Left ventricle myocardium superior (tissue), 1 donor: ENCODE measurements at places on chromosomes 6 and 20. TPM values are rescaled to one million over a fixed set of nuclear protein-coding genes. Genes with fewer than 3 reads are reported as not detected.

GRCh38 chr6:16850681-16851026 is 89.4 kb upstream of the ATXN1 start:
- DNase-seq = no peak

GRCh38 chr20:15200147-15200565 is 862.7 kb upstream of the FLRT3 start:
- DNase-seq = no peak

- DNase-seq = no peak
These were observed 27.7 kb upstream of the EDN1 start for GRCh38 chr6:12262236-12263061.

DNA sequence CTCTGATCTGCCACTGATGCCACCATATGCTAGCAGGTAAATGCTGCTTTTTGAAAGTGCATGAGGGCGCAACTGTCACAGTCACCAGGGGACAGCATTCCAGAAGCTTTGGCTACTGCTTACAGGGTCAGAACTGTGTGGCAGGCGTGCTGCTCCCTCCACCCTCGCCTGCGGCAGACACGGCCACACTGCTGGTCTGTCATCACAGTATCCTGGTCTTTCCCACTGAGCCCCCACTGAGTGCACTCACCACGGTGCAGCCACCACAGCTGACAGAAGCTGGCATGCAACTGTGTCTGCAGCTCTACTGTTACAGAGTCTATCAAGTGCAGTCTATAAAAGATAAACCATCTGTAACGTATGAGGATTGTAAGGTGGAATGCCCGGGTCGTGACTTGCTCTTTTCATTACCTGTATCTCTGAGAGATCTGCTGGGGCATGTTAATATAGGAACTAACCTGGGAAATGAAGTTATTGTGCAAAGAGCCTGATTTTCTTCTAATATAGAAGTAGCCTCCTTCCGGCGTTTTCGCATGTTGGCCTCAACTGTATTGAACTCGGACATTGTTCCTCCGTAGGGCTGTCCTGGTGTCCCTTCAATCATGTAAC is 24.5 kb downstream of the GCLC start:
- no peak for DNase-seq

DNA sequence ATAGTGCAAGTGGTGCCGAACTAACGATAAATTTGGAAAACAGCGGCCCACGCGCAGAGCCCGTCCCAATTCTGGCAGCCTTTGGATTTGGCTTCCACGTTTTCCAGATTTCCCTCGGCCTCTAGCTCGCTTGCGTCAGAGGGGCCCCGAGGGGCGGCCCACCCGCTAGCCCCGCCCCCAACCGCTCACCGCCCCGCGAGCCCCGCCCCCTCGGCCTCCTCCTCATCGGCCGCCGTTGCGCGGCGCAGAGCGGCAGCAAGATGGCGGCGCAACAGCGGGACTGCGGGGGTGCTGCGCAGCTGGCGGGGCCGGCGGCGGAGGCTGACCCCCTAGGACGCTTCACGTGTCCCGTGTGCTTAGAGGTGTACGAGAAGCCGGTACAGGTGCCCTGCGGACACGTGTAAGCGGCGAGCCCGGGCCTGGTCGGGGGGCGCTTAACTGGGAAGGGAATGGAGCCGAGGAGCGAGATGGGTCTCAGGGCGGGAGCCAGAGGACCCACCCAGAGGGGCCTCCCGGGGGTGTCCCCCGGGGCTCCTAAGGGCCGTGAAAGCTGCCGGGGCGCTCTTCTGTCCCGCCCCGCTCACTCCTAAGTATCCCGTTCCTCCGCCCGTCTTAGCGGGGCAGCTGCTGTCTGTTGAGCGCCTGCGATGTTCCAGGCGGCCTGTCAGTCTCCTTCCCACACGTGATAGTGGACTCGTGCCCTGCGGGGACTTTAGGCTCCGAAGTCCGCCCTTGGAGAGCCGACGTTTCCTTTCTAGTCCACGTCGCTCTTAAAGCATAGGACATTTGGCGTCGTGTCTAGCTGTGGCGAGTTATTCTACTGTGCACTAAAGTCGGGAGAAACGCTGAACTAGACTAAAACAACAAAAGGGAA is at the start of gene RNF114:
Gene RNF114, plus strand, starts transcription at position 245 of the 874 bp plus-strand sequence. Its CDS starts 16 bp downstream, at position 261.
- peak; percentile 95 for DNase-seq

DNA sequence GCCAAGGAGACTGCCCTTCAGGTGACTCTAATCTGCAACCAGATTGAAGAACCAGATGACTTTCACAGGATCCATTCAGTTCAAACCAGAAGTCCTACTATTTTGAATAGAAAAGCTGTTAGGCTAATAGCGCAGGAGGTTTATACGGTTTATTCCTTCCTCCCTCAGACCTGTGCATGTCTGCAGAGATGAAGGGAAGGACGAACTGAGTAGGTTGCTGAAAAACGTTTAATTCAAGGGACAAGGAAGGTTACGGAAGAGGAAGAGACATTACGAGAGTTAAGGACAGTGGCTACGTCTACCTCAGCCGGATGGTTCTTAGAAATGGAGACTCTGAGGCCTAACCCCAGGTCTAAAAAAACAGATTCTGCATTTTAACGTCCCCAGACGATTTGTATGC is 978 bp downstream of the AURKA start:
- no peak for DNase-seq

DNA sequence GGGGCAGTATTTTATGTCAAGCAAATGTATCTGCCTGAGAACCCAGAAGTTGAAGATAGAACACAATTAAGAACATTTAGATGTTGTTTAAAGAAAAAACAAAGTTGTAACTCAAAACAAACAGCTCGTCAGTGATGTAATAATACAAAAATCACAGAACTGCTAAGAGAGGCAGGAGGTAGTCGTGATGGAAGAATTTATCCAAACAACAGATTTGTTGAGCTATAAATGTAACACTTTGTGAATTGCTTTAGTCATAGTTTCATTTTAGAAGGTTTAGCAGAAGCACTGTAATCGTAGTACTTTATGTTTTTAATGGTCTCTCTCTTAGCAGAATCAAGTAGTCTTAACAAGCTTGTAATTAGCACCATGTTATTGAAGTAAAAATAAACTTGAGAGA is 73.6 kb downstream of the SCAF8 start:
- no peak for DNase-seq

GRCh38 chr6:110050440-110050813 is 72.3 kb downstream of the GPR6 start:
- DNase-seq = no peak

- DNase-seq = no peak
These were observed 8.8 kb upstream of the SUPT3H start for GRCh38 chr6:45386501-45386900.

DNA sequence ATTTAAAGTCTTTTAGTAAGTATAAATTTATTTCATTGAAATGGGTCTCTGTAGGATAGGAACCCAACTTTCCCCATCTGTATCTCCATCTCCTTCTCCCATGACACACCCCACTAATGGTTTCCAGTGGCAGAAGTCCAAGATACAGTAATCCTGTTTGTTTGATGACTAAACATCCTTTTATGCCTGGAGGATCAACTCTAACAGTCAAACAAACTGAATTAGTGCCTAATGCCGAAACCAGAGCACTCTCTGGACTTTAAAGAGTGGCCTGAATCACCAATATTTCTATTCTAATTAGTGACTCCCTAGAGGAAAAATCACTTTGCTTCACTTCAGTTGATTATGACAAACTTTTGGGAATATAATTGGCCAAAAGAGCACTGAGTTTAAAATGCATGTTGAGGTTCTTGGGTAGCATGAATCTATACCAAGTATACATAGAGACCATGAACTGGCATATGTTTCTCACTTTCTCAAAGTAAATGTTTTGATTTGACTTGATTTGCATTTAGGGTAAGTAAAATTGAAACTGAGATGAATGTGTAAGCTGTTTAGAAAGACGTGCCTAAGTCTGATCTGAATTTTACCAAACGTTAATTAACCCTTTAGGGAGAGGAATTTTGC is 776.4 kb upstream of the NRSN1 start:
- DNase-seq = no peak

- no peak for DNase-seq
These were observed 14.9 kb downstream of the NT5E start for GRCh38 chr6:85464722-85465150.

DNA sequence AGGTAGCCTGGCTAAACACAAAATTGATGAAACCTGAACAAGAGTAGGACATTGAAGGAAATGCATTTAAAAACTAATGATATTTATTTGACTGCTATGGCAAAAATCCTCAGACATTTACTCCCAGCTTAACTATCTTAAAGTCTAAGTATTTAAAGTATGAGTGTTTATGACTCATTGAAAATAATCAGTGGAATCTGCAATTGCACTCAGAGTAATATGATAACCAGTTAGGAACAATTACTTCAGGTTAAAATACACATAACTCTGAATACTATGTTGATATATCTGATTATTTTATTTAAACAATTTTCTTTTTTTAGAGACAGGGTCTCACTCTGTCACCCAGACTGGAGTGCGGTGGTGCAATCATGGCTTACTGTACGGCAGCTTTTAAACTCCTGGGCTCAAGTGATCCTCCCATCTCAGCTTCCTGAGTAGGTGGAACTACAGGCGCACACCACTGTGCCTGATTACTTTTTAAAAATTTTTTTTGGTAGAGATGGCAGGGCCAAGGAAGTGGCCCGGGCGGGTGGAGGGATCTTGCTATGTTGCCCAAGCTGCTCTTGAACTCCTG is 43.9 kb downstream of the FILIP1 start:
- DNase-seq = no peak

GRCh38 chr6:47875593-47875992 is 93.8 kb downstream of the OPN5 start:
- no peak for DNase-seq

DNA sequence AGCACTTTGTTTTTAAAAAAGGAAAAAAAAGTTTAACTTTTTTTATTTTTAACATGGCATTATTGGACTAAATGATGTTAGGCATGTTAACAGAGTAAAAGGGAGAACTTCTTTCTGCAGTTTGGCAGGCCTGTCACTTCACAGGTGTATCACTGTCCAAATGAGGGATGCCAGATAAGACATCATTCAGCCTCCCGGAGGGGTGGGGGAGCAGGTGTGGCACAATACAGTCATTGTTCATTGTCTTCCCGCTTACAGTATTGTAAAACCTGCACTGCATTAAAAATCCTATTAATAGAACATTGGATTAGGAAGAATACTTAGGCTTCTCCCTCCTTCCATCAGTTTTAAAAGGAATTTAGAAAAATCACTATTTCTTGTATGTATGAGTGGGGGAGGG is 80.7 kb downstream of the CARMIL1 start:
- DNase-seq = no peak

DNA sequence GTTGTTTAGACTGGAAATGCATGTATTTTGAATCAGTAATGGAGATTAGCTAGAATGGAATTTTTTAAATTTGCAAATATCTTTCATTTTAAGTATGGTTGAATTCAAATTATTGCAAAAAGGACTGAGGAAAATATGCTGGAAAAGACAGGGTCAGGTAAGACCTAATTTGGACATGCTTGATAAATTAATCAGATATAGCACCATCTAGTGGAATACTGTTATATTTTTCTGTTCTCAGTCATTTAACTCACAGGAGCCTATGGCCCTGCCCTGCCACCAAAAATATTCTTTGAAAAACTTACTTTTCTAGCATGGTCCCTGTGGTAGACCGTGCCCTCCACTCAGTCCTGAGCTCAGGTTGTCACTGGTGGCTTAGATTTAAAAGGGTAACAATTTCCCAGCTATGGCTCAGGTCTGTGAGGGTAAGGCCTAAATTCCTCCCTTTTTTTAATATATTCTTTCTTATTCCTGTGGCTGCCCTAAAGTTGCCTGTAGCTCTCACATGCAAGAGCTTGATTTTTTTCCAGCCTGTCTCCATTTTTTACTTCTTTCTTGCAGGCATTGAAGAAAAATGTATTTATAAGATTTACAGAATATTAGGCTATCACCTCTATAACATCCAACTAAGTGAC is 25.3 kb upstream of the KIAA1586 start:
- DNase-seq = no peak

DNA sequence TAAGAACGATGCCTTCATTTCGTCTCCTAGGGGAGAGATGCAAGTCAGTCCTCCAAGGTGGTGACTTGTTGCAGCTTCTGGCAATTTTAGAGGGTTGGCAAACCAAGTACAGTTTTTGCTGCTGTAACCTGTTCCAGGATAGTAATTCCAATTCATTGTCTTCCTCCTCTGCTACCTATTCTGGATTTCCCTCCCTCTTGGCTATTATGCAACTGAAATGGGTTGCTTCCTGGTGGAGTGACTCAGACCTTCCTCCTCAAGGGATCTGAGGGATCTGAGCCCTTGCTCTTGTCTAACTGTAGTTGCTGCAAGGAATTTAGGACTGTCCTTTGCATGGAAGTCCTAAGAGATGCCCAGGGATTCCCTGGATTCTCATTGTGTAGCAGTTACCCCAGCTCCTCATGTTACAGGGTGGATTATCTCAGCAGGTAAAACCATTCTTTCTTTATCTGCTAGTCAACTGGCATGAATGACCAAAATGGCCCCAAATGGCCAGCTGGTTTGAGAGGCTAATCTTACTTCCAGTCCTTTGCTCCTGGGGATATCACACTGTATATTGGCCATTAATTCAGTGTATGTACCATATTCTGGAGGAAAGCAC is 17.6 kb upstream of the ELMO2 start:
- no peak for DNase-seq

GRCh38 chr20:12383821-12384220 is 466.1 kb downstream of the BTBD3 start:
- no peak for DNase-seq

DNA sequence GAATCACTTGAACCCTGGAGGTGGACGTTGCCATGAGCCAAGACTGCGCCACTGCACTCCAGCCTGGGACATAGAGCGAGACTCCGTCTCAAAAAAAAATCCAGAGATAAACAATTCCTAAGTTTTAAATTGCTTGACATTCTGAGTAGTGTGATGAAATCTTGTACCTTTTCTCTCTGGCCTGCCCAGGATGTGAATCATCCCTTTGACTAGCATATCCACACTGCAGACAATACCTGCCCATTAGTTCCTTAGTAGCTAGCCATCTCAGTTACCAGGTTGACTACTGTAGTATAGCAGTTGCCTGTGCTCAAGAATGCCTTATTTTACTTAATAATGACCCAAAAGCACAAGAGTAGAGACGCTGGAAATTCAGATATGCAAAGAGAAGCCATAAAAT is 2.8 kb downstream of the ZFP57 start:
- no peak for DNase-seq

- DNase-seq = no peak
These were observed 33.3 kb upstream of the THEMIS start for GRCh38 chr6:127933852-127934840.

- no peak for DNase-seq
These were observed 130.6 kb downstream of the NFATC2 start for GRCh38 chr20:51411870-51412269.

The WFDC2 gene
- total RNA-seq = 1.4 TPM

The PET117 gene
- total RNA-seq = 12.6 TPM

The PKIB gene
- total RNA-seq = 0.35 TPM

The COL21A1 gene
- 23.2 TPM for total RNA-seq

The C20orf96 gene
- total RNA-seq = 6.9 TPM

The SCRT2 gene
- not detected for total RNA-seq

The PLG gene
- total RNA-seq = 0.37 TPM

The DUSP15 gene
- total RNA-seq = 4.0 TPM

The MAN1A1 gene
- total RNA-seq = 18.3 TPM

The PXDC1 gene
- 25.0 TPM for total RNA-seq

The RSPO3 gene
- total RNA-seq = 0.57 TPM

The TINAG gene
- 0.15 TPM for total RNA-seq

The TRIM10 gene
- total RNA-seq = not detected

The OARD1 gene
- 22.2 TPM for total RNA-seq

The NR2E1 gene
- total RNA-seq = not detected

The NOX3 gene
- not detected for total RNA-seq
